Articular chondrocyte of knee joint (primary cell): ENCODE measurements at places on chromosomes 3 and 15. TPM values are rescaled to one million over a fixed set of nuclear protein-coding genes. Genes with fewer than 3 reads are reported as not detected.

The SLC38A3 gene
- total RNA-seq = 0.11 and 0.39 TPM in 2 replicates

The VILL gene
- 5.4 and 6.5 TPM in 2 replicates for total RNA-seq

The SLC9C1 gene
- total RNA-seq = under 0.01 TPM in 1 of 2 replicates, not detected in the other

The LRRC49 gene
- 20.3 and 22.2 TPM in 2 replicates for total RNA-seq

The MESP2 gene
- total RNA-seq = 0.32 and 0.78 TPM in 2 replicates

The PLIN1 gene
- 0.91 and 1.2 TPM in 2 replicates for total RNA-seq

The CALML4 gene
- 1.8 and 2.2 TPM in 2 replicates for total RNA-seq

The IL5RA gene
- total RNA-seq = not detected in 2 replicates

The TMEM212 gene
- total RNA-seq = not detected in 2 replicates
